Stimulated activated CD4-positive, alpha-beta T cell treated with anti-CD3 and anti-CD28 coated beads, Interleukin-12 subunit alpha, Interleukin-12 subunit beta, amount 100 ng/mL, for 4 hours (primary cell): ENCODE measurements at places on chromosomes 2 and 18.

- DNase-seq, result no peak
These were observed 110.0 kb downstream of the FEZ2 start for GRCh38 chr2:36487947-36488346.

GRCh38 chr2:164386231-164386630 is 235.1 kb downstream of the GRB14 start:
- no peak for DNase-seq

- DNase-seq, result peak; percentile 43
These were observed 22.3 kb downstream of the KLF7 start for GRCh38 chr2:207143215-207144172.

- no peak for DNase-seq
These were observed 17.9 kb downstream of the PPP3R1 start for GRCh38 chr2:68234405-68234804.

DNA sequence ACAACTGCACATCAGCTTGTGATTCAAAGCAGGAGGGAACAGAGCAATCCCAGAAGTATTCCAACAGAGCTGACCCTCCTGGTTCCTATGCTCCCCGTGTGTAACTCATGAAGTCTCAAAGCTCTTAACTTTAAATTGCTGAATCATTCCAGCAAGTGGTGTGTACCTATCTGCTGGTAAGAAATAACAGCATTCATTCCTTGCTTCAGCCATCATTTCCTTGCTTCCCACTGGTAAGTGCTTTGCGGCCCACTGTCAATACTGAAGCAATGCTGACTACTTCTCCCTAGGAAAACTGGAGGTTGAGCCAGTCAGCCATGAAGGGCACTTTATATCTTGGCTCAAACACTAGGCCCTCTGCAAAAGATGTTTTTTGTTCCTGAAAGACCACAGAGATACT is 222.4 kb downstream of the EXOC6B start:
- DNase-seq, result no peak

GRCh38 chr2:28313220-28313784 is 79.4 kb upstream of the FOSL2 start:
- no peak for DNase-seq

DNA sequence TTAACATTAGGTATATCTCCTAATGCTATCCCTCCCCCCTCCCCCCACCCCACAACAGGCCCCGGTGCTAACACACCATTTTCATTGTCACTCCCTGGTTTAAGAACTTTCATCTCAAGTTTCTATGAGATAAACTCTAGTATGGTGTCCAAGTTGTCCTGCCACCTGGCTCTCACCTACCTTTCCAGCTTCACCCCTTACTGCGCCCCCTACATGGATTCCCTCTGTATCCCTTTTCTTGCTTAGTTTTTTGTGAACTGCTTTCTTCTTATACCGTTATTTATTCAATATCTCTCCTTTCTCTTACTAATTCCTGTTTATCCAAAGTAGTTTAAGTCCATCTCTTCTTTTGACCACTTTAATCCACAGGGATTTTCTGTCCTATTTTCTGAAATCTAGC is 15.2 kb downstream of the EML4 start:
- DNase-seq, result no peak

- DNase-seq, result no peak
These were observed 132.6 kb downstream of the C1D start for GRCh38 chr2:67930156-67930555.

DNA sequence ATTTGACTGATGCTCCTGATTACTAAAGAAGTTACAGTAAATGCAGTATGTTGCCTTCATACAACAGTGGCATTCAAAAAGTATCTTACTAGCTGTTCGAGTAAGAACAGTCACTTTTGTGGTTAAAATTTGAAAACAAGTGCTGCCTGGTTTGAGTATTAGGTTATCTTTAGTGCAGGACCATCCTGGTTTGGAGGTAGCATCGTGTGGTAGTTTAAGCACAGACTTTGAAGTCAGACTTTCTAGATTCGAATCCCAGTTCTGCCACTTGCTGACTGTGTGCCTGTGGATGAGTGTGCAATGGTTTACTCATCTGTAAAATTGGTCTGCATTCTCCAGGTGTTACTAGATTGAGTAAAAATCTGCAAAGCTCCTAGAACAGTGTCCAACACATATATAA is 96.8 kb downstream of the SGPP2 start:
- DNase-seq, result no peak

GRCh38 chr18:40930211-40930882 is 1024.7 kb upstream of the PIK3C3 start:
- DNase-seq, result no peak

- no peak for DNase-seq
These were observed 130.1 kb downstream of the SMAD7 start for GRCh38 chr18:48820483-48821250.
